Tongue (tissue), 3 donors: ENCODE measurements at places on chromosomes 13 and 19.

DNA sequence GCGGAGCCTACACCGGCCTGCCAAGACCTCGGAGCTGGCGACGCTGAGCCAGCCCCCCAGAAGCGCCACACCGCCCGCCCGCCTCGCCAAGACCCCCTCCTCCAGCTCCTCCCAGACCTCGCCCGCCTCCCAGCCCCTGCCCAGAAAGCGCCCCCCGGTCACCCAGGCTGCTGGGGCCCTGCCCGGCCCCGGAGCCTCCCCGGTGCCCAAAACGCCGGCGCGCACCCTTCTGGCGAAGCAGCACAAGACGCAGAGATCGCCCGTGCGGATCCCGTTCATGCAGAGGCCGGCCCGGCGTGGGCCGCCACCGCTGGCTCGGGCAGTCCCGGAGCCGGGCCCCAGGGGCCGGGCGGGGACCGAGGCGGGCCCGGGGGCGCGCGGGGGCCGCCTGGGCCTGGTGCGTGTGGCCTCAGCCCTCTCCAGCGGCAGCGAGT is 10.2 kb downstream of the C19orf25 start:
- no peak for DNase-seq

DNA sequence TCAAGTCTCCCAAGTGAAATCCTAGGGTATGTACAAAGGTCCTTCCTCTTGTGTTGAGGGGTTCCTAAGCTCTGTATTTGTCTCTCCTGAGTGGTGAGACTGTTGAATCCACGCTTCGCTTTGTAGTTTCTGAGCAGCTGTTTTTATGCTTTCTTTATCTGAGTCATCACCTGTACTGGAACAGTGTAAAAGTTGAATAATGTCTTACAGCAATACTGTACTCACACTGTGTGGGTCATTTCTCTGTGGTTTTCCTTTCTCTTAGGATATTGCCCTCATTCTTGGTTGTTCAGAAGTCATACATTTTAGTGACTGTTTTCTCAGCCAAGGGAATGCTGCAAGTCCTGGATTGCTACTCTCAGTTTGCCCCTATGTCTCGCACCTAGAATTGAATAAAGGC is 1596.6 kb downstream of the SLITRK5 start:
- DNase-seq: no peak

- no peak for DNase-seq
These were observed 842.1 kb upstream of the SLC10A2 start for GRCh38 chr13:103908274-103908673.

DNA sequence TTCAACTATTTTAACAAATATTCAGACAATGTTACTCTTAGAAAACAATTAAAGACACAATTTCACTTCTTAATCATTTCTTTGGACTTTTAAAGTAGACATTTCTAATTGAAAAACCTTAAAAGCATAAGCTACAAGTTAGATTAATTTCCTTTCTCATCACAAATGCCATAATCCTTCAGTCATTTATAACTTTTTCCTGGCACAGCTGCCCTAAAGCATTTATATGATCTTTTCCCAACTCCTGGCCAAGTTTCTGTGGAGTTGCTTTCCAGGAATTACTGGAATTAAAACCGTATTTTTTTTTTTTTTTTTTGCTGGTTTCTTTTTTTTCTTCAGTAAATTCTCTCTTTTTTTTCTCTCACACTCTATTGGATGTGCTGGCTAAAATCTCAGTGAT is 615.9 kb downstream of the TBC1D4 start:
- DNase-seq: peak; percentile 80

DNA sequence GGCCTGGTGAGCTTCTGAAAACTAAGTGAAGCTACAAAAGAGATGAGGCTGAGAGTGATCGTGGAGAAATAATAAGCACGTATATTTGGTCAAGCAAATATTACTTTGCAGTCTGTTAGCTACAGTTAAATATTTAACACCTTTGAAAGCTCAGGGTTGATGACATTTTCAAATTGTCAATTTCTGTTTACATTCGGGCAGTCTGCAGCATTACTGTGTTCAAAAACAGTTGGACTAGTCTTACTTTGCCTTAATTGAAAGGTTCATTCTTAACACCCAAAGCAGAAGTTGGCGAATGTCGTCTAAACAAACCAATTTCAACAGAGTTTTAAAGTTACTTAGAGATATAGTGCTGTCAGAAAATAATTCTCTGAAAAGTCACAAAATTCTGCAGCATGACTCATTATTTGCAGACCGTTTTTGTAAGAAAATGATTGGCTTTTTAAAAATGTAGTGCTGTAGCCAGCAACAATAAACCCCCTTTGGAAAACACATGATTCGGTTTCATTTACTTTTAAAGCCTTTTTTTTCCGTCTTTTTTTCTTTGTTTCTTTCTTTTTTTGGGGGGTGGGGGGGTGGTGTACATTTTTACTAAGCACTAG is 549.0 kb downstream of the GPC6 start:
- no peak for DNase-seq

DNA sequence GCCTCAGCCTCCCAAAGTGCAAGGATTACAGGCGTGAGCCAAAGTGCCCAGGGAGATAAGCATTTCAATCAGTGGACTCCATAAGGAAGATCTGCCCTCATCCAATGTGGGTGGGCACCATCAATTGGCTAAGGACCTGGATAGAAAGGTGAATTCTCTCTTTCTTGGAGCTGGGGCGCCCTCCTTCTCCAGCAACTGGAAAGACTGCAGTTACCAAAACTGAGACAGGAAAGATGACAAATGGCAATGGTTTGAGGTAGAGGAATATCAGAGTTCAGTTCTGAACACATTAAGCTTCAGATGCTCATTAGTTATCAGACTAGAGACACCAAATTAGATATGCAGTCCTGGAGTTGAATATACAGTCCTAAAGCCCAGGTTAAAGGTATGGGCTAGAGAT is 10.5 kb upstream of the ELF1 start:
- no peak for DNase-seq

DNA sequence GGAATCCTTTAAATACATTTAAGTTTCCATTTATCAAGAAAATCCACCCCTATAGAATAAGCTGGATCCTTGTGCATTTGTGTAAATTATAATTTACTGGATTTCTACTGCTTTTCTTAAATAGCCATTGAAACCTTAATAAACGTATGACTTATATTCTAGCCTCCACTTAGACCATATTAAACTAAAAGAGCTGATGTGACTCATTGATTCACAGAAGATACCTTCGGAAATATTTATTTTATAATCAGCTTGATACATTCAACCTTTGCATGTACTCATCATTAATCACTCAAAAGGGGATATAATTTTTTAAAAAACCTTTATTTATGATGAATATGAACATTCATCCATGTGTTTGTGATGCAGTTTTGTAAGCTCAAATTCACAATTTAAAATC is 136.3 kb downstream of the SPRY2 start:
- DNase-seq: no peak

- DNase-seq: no peak
These were observed 121.6 kb downstream of the PTPRS start for GRCh38 chr19:5218963-5219530.

- no peak for DNase-seq
These were observed 23.2 kb upstream of the CRTC1 start for GRCh38 chr19:18660051-18660910.

- DNase-seq: no peak
These were observed 5.7 kb upstream of the ZNF813 start for GRCh38 chr19:53461866-53462265.

- DNase-seq: no peak
These were observed 30.0 kb downstream of the ZNF787 start for GRCh38 chr19:56091066-56091490.

DNA sequence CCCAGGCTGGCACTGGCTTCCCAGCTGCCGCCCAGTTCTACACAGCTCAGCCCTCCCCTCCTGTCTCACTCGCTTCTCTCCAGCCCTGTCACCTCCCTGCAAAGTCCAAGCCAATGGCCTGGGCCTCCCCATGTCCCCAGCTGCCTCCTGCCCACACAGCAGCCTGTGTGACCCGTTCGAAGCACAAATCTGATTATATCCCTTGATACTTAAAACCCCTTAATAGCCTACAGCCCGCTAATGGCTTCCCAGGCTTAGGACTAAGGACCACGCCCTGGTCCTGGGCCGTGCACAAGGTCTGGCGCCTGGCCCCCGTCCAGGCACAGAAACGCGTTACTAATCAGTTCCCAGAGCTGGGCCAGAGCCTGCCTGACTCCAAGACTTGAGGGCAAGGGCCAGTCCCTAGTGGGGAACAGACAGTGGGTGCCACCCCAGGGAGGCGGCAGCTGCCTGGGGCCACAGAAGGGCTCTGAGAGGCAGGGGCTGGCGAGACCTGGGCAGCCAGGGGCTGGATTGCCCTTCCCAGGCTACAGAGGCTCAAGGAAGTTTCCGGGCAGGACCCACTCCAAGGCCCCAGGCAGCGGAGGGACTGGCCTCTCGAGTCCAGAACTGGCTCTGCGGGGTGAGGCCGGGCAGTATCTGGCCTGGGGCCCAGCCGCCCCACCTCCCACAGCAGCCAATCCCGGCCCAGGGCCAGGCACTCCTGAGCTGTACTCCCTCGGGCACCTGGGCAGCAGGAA is 10.4 kb downstream of the XAB2 start:
- peak; percentile 73 for DNase-seq

DNA sequence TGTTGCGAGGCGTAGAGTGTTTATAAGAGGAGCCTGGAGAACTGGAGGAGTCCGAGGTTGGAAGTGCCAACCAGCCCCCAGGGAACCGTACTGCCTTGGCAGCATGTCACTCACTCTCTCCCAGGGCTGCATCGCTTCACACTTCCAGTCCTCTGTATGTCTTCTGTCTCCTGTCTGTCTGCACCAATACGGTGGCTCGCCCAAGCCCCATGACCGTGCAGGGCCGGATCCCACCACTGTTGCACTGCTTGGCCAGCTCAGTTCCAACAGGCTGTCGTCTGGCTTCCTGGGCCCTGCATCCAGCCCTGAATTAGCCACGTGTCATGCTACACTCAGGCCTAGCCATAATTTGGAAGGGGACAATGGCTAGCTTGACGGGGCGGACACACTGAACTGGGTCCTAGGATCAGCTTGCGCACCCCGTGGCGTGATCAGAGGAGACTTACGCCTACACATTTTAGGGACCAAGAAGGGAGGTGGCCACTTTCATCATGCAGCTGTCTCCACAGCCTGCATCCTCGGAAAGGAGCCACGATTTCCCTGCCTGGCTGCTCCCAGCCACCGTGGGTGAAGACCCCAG is 147.1 kb downstream of the URI1 start:
- no peak for DNase-seq

DNA sequence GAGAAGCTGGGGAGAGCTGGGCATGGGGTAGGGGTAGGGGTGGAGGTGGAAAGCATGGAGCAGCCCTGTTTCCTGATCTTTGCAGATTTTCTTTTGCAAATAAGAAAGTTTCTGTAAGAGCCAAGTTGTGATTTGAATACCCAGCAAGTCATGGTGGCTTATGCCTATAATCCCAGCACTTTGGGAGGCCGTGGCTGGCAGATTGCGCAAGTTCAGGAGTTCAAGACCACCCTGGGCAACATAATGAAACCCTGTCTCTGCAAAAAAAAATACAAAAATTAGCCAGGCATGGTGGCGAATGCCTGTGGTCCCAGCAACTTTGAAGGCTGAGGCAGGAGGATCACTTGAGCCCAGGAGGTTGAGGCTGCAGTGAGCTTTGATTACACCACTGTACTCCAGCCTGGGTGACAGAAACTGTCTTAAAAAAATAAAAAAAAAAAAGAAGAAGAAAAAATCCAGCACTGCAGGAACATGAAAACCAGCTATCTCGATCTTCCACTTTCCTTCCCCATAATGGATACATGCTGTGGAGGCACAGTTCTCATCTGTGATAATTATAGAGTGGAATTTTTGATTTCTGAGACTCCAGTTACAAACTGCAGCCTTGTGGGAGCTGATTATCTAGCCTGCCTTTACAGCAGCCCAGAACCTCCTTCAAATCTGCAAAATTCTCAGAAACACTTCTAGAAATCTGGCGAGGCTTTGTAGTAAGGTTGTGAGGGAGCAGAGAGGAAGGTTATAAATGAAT is 12.1 kb upstream of the TEX26 start:
- DNase-seq: no peak

- no peak for DNase-seq
These were observed 163.5 kb downstream of the PAN3 start for GRCh38 chr13:28301839-28302238.

DNA sequence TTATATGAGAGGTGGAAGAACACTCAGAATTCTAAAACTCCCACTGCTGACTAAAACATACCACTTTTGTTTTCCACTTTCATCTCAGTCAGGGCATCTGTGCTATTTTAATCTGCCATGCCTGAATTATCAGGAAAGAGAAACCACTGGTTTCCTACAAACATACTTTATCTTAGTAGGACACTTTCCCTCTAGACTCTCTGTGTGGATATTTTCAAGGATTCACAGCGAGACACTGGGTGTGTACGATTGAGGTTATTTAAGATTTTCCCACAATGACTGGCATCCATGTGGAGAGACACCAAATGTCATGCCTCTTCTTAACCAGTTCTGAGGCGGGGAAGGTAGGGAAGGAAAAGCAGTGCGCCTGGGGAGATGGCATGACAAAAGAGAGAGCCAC is 212.2 kb downstream of the ENOX1 start:
- no peak for DNase-seq

- DNase-seq: peak; percentile 73
These were observed at the start of gene CERS1 for GRCh38 chr19:18895824-18896341. TSS of gene CERS1 (minus strand) at chr19:18896158. CDS start at chr19:18896072, 86 bp downstream.

DNA sequence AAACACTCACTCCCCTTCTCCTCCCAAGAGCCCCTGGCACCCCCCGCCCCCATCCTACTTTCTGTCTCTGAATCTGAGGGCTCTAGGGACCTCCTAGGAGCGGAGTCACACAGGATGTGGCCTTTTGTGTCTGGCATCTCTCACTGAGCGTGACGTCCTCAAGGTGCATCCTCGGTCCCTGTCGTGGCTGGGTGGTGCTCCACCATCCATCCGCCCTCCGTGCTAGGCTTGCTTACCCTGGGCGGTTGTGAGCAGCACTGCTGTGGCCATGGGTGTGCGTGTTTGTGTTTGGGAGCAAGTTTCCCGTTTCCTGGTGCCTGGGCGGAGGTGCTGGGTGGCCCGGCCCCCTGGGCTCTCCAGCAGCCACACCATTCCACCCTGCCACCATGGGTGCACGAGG is 12.2 kb downstream of the PLEKHJ1 start:
- DNase-seq: no peak

DNA sequence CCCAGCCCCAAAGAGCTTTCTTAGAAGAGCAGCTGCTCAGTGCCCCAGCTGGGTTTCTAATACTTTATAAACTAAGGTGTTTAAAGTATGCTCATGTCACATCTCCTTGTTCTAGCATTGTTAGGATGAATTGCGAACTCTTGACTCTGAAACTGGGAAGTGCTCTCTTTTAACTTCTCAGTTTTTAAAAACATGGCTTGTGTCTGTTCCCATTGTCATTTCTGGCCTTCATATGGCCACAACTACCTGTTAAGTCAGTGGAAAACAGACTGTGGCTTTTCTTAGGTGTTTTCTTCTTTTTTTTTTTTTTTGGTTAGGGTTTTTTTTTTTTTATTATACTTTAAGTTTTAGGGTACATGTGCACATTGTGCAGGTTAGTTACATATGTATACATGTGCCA is 164.7 kb downstream of the KCNRG start:
- no peak for DNase-seq

DNA sequence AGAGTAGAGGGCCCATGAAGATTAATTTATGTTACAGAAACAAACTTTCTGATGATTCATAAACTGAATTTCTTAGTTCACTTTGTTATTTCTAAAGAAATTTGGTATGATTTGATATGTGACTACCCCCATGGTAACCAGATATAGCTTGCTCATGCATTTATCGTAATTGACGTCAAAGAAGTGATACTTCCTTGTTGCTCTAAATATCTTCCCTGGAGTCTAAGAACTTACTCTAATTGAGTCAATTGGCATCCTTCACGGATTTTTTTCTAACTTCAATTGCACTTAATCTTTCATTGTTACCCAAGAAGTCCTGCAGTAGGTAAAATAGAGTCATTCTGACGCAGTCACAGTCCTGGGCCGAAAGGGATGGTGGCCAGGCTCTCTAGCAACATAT is 240.9 kb downstream of the GPC5 start:
- DNase-seq: no peak
